ENCODE measurements at places on chromosomes 12 and 14. TPM values are rescaled to one million over a fixed set of nuclear protein-coding genes. Genes with fewer than 3 reads are reported as not detected.

- DNase-seq, result no peak
These were observed 35.8 kb downstream of the BCAT1 start for GRCh38 chr12:24913130-24913529.

DNA sequence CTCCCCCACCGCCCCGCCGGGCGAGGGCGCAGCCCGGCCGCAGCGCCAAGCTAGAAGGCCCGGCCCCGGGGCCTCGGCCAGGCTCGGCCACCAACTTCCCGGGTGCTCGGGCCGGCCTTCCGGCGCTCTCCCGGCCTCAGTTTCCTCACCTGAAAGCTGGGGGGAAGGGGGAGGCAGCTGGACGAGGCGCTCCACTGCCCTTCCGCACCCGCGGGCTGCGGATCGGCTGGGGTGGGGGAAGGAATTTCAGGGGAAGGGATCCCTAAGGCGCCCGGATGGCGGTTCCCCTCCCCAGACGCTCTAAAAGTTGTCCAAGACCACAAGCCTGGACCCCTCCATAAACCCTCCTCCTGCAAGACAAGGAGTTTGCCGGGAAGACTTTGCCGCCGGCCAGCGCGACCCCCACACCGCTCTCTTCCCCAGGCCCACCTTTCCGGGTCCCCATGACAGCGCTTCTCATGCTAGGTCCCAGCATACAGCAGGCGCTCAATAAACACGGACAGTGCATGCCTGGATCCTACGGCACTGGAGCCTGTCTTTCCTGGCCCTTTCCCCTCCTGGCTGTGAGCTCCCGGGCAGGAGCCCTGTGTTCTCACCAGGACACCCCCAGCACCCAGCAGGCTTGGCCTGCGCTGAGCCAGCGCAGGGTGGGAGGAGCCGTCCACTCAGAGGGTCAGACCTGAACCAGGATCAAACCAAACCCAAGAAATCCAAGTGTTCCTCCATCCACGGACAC is 18.1 kb downstream of the BEGAIN start:
- no peak for DNase-seq

- DNase-seq, result no peak
These were observed 55.7 kb downstream of the EID3 start for GRCh38 chr12:104359216-104359615.

DNA sequence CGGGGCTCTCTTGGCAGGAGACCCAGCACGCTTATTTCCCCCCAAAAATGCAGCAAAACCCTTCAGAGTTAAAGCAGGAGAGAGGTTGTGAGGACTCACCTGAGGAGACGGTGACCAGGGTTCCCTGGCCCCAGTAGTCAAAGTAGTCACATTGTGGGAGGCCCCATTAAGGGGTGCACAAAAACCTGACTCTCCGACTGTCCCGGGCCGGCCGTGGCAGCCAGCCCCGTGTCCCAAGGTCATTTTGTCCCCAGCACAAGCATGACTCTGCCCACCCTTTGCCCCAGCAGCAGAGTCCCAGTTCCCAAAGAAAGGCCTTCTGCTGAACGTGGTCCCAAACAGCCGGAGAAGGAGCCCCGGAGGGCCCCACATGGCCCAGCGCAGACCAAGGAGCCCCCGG is 337.7 kb downstream of the TMEM121 start:
- no peak for DNase-seq

- no peak for DNase-seq
These were observed 192.8 kb upstream of the RGS6 start for GRCh38 chr14:71739273-71739990.

- no peak for DNase-seq
These were observed 117.3 kb downstream of the GPR135 start for GRCh38 chr14:59347915-59348314.

- no peak for DNase-seq
These were observed 136.5 kb upstream of the CCND2 start for GRCh38 chr12:4137015-4137414.

DNA sequence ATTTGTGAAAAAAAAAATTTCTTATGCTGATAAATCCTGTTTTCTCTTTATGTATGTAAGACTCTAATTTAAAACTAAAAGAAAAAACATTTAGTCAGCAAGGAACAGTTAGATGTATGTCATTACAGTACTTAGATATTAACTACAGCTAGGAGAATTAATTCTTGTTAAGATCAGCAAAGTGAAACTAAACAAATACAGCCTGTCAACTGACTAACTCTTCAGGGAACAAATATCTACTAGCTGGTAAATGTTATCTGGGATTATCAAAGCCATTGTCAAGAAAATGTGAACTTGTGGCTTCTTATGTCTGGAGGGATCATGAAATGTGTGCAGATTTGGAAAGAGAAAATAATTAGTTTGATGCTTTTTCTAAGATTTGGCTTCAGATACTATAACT is 27.5 kb downstream of the MGAT4C start:
- no peak for DNase-seq

DNA sequence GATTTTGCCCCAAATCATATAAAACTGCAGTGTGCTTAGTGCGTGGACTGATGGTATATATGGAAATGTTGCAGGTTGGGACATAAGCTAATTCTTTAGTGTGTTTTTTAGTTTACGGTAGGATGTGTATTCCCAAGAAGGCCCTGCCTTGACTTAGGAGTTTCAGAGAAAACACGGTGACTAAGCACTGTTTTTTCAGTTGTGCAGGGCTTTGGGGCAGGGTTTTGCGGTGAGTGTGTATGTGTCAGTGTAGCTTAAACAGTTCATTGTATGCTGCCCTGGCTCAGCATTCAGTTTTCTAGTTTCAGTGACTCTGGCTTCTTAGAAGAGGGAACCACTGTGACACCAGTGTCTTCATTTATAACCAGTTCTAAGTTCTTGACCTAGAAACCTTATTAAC is 101.2 kb downstream of the AKAP6 start:
- no peak for DNase-seq

DNA sequence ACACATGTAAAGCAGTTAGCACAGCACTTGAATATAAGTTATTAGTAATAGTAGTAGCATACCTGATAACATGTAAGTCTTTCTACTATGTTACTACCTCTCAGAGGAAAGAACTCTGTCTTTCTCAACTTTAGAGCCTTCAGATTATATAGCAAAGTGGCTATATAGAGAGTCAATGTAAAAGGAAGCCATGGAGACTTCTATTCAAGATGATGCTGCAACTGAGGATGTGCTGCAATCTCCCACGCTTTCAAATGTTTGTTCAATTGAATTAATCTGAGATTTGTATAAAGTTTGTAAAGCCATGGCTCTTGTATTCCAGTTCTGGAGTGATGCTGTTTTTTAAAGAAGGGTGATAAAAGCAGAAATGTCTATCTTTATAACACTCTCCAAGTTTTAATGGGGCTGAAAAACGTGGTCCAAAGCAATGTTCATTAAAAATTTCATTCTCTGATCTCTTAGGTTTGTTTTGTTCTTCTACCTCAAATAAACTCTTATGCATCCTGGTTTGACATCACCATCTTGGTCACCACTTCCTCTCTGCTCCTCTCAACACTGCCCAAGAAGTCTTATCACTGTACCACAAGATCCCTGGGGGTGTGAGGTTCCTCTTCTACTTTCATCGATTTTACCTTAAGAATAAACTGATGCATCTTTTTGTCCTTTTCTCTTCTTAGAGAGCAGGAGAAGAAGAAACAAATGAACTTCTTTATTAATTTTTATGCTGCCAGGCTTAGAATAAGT is 40.6 kb downstream of the C12orf42 start:
- no peak for DNase-seq

GRCh38 chr12:121989276-121990113 is 32.2 kb upstream of the BCL7A start:
- DNase-seq, result no peak

DNA sequence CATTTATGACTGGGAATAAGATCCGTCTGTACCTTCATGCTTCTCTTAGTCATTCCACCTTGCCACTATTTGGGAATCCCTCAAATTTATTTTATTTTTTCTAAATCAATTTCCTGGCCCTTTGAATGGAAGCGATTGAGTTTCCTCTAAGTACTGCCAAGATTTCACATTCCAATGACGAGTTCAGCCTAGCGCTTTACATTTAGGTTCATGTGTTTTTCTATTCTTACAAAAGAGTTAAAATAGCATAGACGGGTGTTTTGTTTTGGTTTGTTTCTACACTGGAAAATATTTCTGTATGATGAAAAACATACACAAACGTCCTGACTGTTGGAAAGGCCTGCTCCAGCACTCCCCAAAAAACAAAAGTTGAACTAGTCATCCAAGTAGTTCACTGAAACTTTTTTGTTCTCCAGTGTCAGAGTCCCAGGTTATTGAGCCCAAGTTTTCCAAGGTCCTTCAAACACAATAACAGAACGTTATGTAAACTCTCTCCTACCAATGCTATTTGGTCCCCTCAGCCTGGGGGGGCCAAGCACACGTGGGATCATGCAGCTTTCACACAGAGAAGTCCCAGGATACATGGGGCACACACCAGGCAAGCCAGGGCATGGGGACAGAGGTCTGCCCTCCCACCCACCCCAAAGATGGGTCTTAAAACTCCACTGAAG is 74.8 kb upstream of the FOXN3 start:
- DNase-seq, result no peak

- no peak for DNase-seq
These were observed 27.6 kb downstream of the TRIM9 start for GRCh38 chr14:51067295-51067694.

ERC1 gene
- total RNA-seq, result 43.1 TPM

CCDC38 gene
- not detected for total RNA-seq

LHX5 gene
- not detected for total RNA-seq

CDCA3 gene
- 1.2 TPM for total RNA-seq
